ENCODE measurements at places on chromosomes 2 and 18.

- no peak for DNase-seq
Measured at GRCh38 chr2:181632733-181633401, 24.0 kb downstream of the CERKL start.

DNA sequence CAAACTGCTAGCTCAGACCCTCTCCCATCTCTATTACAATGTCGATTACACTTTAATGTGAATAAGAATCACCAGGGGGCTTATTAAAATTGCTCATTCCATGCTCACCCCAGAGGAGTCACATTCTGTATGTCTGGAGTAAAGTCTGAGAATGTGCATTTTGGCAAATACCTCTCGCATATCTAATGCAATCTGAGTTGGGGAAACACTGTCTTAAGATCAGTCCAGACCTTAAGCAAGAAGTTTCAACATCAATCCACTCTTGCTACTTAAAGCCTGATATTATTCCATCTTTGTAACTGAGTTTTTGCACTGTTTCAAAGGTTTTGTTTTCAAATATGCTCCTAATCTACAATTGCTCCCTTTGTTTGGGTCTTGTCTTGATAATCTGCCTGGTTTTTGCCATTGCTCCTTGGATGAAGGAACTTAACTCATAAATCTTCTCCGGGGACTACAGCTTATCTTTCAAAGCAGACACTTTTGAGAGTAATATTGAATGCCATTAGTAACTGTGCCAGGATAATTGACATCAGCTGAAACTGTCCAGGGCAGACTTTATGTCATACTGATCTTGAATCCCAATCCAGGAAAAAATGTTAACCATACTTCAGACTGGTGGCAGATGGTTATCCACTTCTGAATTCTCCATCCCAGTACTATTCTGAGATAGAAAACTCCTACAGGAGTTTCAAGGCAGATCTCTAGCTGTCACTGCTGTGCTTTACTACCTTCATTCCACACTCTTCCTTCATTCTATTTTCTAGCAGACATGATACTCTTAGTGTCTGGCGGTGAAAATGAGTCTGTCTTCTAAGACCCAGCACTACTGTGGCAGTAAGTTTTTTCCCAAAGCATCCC lies 200.9 kb downstream of the ERBB4 start:
- DNase-seq, result no peak

DNA sequence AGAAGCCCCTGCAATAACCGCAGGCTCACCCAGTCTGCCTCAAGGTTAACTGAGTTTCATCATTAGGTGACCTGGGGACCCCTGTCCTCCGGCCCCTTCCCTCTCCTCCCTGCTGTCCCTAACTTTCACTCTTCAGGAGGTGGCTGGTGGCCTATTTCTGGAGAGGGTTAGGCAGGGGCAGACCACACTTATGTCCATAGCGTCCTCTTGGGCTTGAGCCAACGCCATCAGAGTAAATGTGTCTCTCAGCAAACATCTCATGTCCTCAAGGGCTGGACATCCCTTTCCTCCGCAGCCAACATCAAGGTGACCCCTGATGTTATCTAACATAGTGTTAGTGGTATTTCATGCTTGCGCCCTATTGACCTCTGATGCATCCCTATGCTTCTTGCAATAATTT lies 114.8 kb downstream of the BCL11A start:
- no peak for DNase-seq

DNA sequence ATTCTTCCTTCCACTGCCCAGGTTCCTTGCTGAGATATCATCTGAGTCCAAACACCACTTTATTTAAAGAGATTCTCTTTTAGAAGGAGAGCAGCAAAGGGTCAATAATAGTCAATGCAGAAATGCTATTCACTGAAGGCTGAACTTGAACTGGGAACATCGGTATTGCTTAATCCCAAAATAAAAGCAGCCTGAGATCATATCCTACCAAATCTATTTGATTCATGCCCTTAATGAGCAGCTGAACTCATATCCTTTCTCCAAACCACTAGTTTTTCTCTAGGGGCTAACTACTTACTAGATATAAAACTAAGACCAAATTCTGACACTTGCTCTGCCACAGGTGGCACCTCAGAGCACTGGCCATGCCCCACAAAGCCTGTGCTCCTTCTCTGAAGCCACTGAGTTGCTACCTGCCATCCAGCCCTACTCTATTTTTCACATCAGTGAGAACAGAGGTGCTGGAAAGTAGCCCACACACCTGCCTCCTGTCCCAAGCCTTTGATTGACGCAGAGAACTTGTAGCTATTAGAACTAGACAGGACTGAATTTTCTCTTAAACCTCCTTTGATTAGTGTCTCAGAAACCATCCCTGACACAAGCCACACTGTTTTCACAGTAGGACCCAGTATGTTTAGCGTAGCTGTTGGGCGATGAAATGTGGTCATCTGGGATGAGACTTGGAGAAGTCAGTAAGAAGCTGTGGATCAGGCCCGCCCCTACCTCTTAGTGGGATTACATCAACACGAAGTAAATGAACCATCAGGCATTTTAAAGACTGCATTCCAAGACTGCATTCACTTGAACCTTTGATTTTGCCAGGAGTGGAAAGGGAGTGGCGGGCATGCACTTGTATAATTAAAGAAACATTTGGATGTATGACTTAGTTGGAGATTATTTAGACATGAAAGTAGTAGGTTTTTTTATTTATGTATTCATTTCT lies 124.3 kb downstream of the RBMS1 start:
- DNase-seq, result no peak

- no peak for DNase-seq
Measured at GRCh38 chr2:129347486-129348217, 631.8 kb upstream of the RAB6C start.

- DNase-seq, result no peak
Measured at GRCh38 chr2:127589841-127590240, 54.4 kb downstream of the MYO7B start.

DNA sequence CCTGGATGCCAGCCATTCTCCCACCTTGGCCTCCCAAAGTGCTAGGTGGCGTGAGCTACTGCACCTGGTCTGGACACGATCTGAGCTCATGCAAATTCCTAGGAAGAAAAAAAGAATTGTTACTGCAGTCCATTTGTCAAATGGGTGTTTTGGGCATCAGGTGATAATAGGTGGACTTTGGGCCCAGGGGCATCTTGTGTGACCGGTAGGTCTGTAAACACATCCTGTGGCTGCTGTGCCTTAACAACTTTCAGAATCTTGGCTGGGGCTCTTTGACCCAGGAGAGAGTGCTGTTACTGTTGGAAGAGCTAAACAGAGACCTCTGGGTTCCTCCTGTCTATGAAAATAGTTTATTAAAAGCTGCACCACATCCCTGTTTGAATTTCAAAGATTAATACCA lies 34.9 kb upstream of the TFCP2L1 start:
- DNase-seq, result no peak

GRCh38 chr2:181253438-181253837 lies 203.7 kb upstream of the ITGA4 start:
- DNase-seq, result no peak
